ENCODE measurements at places on chromosomes 1 and 21. TPM values are rescaled to one million over a fixed set of nuclear protein-coding genes. Genes with fewer than 3 reads are reported as not detected.

OR2T35 gene
- not detected for polyA plus RNA-seq

DNA sequence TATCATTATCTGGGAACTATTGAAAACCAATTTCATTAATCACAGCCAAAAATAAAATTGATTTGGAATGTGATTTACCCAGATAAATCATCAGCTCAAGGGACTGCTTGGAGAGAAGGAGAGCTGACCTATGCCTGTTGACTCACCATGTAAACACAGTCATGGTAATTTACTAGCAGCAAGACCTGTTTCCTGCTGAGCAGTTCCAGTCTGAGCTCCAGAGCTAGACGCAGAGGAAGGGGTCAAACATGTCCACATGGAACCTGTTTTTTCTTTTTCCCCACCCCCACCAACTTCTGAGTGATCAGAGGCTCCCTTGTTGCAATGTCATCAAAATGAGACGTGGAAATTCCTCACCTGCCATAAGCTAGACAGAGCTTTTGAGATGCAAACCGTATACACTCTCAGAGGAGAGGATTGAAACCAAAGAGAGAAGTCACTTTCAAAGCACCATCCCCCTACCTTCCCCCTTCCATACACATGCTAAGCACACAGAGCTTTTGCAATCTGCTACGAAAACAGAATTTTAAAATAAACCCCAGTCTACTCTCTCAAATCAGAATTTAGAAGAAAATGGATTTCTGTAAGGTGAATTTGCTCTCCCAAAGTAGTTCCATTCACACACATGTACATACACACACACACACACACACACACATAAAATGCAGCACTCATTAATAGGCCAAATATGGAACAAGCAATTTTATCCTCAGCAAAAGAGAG, 55.9 kb upstream of the PTGFRN start:
- H3K27ac ChIP-seq: no peak overlapping the region
- no peak overlapping the region for H3K4me3 ChIP-seq
- DNase-seq: peak; percentile 72
- no peaks in the 10 kb centered on the region for H3K27me3 ChIP-seq

GALE gene
- polyA plus RNA-seq: 73.7 TPM

SPRR1B gene
- not detected for polyA plus RNA-seq

- DNase-seq: no peak
- H3K36me3 ChIP-seq: no peaks in the 10 kb centered on the region
- no peak overlapping the region for H3K4me3 ChIP-seq
- no peak overlapping the region for H3K27ac ChIP-seq
These were observed 2.4 kb downstream of the TFAP2E start for GRCh38 chr1:35575416-35575958.

OLIG2 gene
- polyA plus RNA-seq: not detected

Measured in kidney (tissue), 22 donors.